ENCODE measurements at places on chromosomes 2 and 18. TPM values are rescaled to one million over a fixed set of nuclear protein-coding genes. Genes with fewer than 3 reads are reported as not detected.

DNA sequence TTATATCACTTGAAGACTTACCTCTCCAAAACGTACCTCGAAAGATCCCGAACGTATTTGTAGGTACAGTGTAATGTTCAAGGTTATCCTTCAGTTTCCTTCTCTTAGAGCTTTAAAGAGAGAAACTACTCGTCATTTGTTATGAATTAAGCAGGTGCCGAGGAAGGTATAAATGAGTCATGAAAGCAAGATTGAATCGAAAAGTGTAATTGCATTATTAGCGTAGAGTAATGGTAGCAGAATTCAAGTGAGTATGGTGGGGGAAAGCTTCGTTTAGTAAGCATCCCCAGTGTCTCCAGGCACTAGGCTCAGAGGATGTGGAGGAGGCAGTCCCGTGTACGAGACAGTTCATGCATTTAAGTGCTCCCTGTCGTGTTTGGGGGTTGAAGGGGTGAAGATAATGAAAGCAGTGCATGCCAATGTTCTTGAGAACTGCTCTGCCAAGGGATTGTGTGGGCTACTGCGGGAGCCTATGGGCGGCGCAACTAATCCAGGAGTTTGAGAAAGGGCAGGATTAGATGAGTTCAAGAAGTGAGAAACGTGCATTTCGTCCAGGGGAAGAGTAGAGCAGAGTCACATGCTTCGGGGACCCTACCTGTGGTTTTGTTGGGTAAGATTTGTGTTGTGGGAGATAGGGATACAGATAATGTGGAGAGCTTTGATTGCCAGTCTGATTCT lies 858 bp downstream of the POLR1B start:
- H3K4me3 ChIP-seq, result peak overlapping the region; percentile 87
- H3K27ac ChIP-seq, result no peak overlapping the region
- H3K27me3 ChIP-seq, result no peaks in the 10 kb centered on the region

GRCh38 chr2:12935796-12936195 lies 219.1 kb downstream of the TRIB2 start:
- H3K36me3 ChIP-seq, result no peaks in the 10 kb centered on the region
- H3K4me3 ChIP-seq, result no peak overlapping the region
- peaks cover 27% of the 10 kb centered on the region for H3K4me1 ChIP-seq
- no peak for DNase-seq
- no peaks in the 10 kb centered on the region for H3K27me3 ChIP-seq
- H3K27ac ChIP-seq, result no peak overlapping the region

GRCh38 chr2:96859099-96859649 lies 1.4 kb upstream of the ANKRD39 start:
- H3K4me3 ChIP-seq, result peak overlapping the region; percentile 77
- peaks cover 58% of the 10 kb centered on the region for H3K4me1 ChIP-seq
- DNase-seq, result peak; percentile 84
- no peaks in the 10 kb centered on the region for H3K27me3 ChIP-seq
- H3K27ac ChIP-seq, result peak overlapping the region; percentile 87

DNA sequence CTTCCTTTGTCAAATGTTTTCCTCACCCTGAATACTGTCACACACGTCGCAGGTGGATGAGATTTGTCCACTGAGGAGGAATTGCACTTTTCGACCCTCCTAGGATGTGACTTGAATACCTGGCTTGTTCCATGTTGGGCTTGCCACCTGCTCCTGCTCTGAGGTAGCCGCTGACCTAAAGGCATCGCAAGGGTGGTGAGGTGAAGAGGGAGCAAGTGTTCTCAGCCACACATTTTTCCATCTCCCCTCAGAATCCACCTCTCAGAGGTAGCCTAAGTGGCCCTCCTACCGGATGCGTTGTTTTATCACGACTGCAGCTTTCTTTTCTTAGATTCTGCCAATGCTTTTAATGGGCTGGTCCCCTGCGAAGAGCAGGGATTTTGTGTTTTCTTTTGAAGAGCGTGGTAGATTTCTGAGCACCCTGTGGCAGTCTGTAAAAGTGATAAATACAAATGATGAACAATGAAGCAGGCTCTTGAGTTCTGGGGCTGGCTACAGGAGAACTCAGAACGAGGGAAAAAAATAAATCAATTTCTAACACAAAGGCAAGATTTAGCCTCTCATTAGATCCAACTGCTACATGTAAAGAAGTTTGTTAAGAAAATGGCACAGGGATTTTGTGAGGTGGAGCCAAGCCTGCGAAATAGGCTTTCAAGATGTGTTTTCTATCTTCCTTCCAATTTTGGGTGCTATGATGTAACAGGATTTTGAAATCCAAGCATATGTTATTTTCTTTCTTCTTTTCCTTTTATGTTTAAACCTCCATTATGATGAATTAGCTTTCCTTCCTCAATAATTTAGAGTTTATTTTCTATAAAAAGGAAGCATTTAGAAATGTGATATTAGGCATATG lies 386.7 kb downstream of the TGIF1 start:
- H3K27me3 ChIP-seq, result no peaks in the 10 kb centered on the region
- no peak overlapping the region for H3K4me3 ChIP-seq
- no peaks in the 10 kb centered on the region for H3K4me1 ChIP-seq
- no peak overlapping the region for H3K27ac ChIP-seq

- no peak overlapping the region for H3K4me3 ChIP-seq
- H3K4me1 ChIP-seq, result no peaks in the 10 kb centered on the region
- DNase-seq, result no peak
Measured at GRCh38 chr18:57715671-57716070, 87.4 kb downstream of the ATP8B1 start.

- no peak overlapping the region for H3K27ac ChIP-seq
- H3K4me1 ChIP-seq, result no peaks in the 10 kb centered on the region
- no peaks in the 10 kb centered on the region for H3K36me3 ChIP-seq
- no peak for DNase-seq
- no peak overlapping the region for H3K4me3 ChIP-seq
Measured at GRCh38 chr18:50038448-50038847, 156.5 kb downstream of the MYO5B start.

DNA sequence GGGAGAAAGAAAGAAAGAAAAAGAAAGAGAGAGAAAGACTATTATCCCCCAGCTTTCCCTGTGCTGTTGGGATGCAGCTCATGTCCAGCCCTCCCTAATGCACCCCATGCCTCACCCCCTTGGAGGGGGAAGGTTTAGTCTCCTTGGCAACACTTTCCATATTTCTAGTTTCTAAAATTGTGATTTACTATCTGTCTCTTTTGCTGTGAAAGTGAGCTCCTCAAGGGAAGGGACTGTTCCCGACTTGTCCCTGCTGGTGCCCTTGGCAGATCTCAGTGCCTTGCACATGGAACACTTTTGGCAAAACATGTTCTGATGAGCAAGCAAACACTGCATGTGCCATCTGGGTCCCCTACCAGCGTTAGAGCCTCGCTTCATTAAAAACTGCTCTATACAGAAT lies 11.7 kb upstream of the NAPG start:
- H3K27me3 ChIP-seq, result no peaks in the 10 kb centered on the region
- DNase-seq, result no peak
- H3K27ac ChIP-seq, result no peak overlapping the region

C2orf74 gene
- 24.6 TPM for total RNA-seq

E2F6 gene
- 14.2 TPM for total RNA-seq

RSAD2 gene
- total RNA-seq, result 9.8 TPM

SLC16A14 gene
- total RNA-seq, result 2.9 TPM

PIEZO2 gene
- 0.25 TPM for total RNA-seq

BOLL gene
- not detected for total RNA-seq

C2orf80 gene
- not detected for total RNA-seq

Data from heart right ventricle (tissue), 16 donors.